Natural killer cell treated with Interleukin-12 subunit alpha and Interleukin-12 subunit beta and Interleukin-15 and Interleukin-18, amount 100 ng/mL, for 72 hours (primary cell): ENCODE measurements at places on chromosomes 5 and 9. TPM values are rescaled to one million over a fixed set of nuclear protein-coding genes. Genes with fewer than 3 reads are reported as not detected.

Gene HARS2
- total RNA-seq: 33.9 TPM

Gene CD72
- total RNA-seq: 8.8 TPM

Gene NCBP1
- 29.4 TPM for total RNA-seq

Gene SELENOP
- total RNA-seq: 0.38 TPM

- H3K27ac ChIP-seq: no peak overlapping the region
- no peaks in the 10 kb centered on the region for H3K27me3 ChIP-seq
- H3K4me3 ChIP-seq: no peak overlapping the region
Observed at GRCh38 chr9:92506184-92506857, 24.0 kb upstream of the ASPN start.

DNA sequence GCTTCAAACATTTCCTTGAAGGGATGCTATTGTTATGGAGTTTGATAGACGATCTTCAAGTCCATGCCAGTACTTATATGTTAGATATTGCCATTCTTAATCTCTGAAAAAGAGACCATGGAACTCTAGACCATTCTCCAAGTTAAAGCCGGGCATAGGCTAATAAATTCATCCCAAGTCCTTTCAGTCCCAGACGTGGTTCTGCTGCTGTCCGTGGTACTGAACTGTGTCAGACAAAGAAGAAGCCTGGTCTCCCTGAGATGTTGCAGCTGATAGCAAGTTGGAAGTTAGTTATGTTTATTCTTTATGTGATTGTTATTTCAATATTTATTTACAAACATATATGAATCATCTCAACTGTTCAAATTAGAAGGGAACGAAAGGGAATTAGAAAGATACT is 158.7 kb downstream of the NMUR2 start:
- H3K36me3 ChIP-seq: no peaks in the 10 kb centered on the region
- H3K4me3 ChIP-seq: no peak overlapping the region
- H3K27ac ChIP-seq: no peak overlapping the region
- H3K27me3 ChIP-seq: no peaks in the 10 kb centered on the region
- no peak for DNase-seq

Gene PFN3
- not detected for total RNA-seq

- no peak for DNase-seq
- H3K27ac ChIP-seq: no peak overlapping the region
- no peaks in the 10 kb centered on the region for H3K36me3 ChIP-seq
- no peaks in the 10 kb centered on the region for H3K4me1 ChIP-seq
- H3K4me3 ChIP-seq: no peak overlapping the region
- no peaks in the 10 kb centered on the region for H3K27me3 ChIP-seq
Observed at GRCh38 chr5:112310746-112311145, 108.3 kb downstream of the EPB41L4A start.

DNA sequence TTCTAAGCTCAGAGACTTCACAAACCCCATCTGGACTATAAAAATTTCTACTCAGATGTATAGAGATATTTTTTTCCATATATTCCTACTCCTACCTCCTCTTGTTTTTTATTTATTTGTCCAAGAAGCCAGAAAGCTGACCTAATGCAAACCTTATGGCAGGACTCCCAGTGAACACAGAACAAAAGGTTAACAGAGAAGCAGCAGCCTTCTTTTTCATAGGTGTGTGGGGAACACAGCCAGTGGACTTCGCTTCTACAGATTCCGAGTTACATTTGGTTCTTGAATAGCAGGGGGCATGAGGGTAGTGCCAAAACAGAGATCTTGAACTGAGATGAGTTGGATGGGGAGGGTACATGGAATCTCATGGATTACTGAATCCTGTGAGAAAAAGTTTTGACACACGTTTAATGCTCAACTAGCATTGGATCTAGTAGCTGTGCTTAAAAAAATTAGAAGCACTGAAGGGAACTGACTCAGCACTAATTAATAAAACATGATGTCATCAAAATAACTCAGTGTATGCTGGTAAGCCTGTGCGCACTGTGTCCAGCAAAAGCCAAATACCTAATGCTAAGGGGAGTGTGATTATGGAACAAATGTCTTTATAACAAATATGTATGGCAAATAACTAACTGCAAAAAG is 240.1 kb downstream of the GABRB2 start:
- no peaks in the 10 kb centered on the region for H3K36me3 ChIP-seq
- H3K4me3 ChIP-seq: no peak overlapping the region
- no peak for DNase-seq
- no peak overlapping the region for H3K27ac ChIP-seq
- no peaks in the 10 kb centered on the region for H3K4me1 ChIP-seq

- no peak overlapping the region for H3K4me3 ChIP-seq
- H3K27me3 ChIP-seq: no peaks in the 10 kb centered on the region
- H3K4me1 ChIP-seq: peaks cover 7% of the 10 kb centered on the region
- H3K36me3 ChIP-seq: no peaks in the 10 kb centered on the region
- no peak for DNase-seq
- no peak overlapping the region for H3K27ac ChIP-seq
Observed at GRCh38 chr5:137734962-137735554, 831 bp downstream of the KLHL3 start.

GRCh38 chr5:1783216-1783554 is 16.5 kb downstream of the MRPL36 start:
- DNase-seq: no peak
- H3K4me1 ChIP-seq: peaks cover 6% of the 10 kb centered on the region
- no peaks in the 10 kb centered on the region for H3K36me3 ChIP-seq
- peaks cover 7% of the 10 kb centered on the region for H3K27me3 ChIP-seq
- H3K4me3 ChIP-seq: no peak overlapping the region

- H3K4me3 ChIP-seq: no peak overlapping the region
- H3K27me3 ChIP-seq: no peaks in the 10 kb centered on the region
- no peaks in the 10 kb centered on the region for H3K4me1 ChIP-seq
- H3K36me3 ChIP-seq: peaks cover 6% of the 10 kb centered on the region
Observed at GRCh38 chr9:7871977-7872730, 72.6 kb upstream of the DMAC1 start.

DNA sequence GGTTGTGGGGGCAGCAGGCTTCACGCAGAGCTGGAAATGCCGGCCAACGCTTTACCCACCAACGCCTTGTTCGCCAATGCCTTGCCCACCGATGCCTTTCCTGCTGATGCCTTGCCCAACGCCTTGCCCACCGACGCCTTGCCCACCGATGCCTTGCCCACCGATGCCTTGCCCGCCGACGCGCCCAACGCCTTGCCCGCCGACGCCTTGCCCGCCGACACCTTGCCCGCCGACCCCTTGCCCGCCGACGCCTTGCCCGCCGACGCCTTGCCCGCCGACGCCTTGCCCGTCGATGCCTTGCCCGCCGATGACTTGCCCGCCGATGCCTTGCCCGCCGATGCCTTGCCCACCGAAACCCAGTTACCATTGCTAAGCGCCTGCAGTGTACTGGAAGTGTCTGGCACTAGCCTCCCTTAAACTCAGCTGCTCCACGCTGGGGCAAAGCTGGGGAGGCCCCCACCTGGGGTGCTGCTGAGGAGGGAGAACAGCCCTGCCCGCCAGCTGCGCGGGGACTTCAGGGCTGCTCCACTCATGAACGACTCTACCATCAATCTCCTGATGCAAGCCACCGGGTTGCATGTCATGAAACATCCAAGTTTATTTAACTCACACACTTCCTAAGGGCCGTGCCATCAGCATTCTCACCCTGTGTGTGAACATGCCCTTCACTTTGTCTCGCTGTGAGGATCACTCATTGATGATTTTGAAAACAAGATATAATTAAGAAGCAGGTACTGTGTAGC is 1.8 kb downstream of the SLC6A18 start:
- H3K27me3 ChIP-seq: peaks cover 25% of the 10 kb centered on the region
- no peak overlapping the region for H3K4me3 ChIP-seq
- no peaks in the 10 kb centered on the region for H3K36me3 ChIP-seq
- H3K27ac ChIP-seq: no peak overlapping the region
- no peak for DNase-seq

- no peaks in the 10 kb centered on the region for H3K27me3 ChIP-seq
- no peak overlapping the region for H3K4me3 ChIP-seq
- H3K36me3 ChIP-seq: no peaks in the 10 kb centered on the region
Observed at GRCh38 chr9:113963696-113964494, 87.8 kb downstream of the ZNF618 start.

GRCh38 chr9:117733465-117733864 is 29.3 kb downstream of the TLR4 start:
- H3K27me3 ChIP-seq: peaks cover 5% of the 10 kb centered on the region
- H3K4me3 ChIP-seq: no peak overlapping the region
- H3K27ac ChIP-seq: no peak overlapping the region
- no peaks in the 10 kb centered on the region for H3K4me1 ChIP-seq
- DNase-seq: no peak

Gene GRXCR2
- total RNA-seq: not detected

- no peaks in the 10 kb centered on the region for H3K4me1 ChIP-seq
- H3K4me3 ChIP-seq: no peak overlapping the region
- H3K27me3 ChIP-seq: peaks cover 23% of the 10 kb centered on the region
- no peaks in the 10 kb centered on the region for H3K36me3 ChIP-seq
- no peak overlapping the region for H3K27ac ChIP-seq
Observed at GRCh38 chr5:111676466-111676865, 80.5 kb downstream of the NREP start.

DNA sequence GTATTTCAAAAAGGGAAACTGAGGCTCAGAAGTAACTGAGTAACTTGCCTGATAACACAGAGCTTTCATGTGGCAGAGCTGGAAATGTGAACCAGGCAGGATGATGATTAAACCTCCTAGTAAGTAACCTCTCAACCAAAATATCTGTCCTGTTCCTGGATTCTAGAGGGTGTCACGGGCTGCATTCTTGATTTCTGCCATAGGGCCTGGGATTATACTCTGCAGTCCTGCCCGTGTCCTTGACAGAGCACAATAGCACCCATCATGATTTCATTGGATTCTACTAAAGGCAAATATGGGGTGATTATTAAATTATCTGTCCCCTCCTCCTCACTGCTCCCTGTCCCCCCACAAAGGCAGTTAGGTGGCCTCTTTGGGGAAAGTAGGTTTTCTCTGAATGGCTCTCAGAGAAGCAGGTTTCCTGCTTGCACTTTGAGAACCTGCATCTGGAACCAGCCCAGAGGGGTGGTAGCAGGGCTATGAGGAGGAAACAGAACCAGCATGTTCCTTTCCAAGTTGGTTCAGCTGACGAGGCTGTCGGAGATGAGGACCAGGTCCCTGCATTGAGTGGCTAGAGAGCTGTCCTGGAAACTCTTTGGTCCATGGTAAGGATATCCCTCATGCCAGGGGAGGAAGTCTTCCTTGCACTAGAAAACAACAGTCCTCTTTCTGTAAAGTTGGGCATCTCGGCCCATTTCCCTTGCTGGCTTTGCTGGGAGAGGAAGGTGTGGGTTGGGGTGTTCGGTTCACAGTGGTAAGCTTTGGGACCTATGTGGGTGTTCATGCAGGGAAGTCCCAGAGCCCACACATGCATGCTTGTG is 36.6 kb downstream of the PPARGC1B start:
- no peak for DNase-seq
- H3K27ac ChIP-seq: no peak overlapping the region
- no peak overlapping the region for H3K4me3 ChIP-seq
- no peaks in the 10 kb centered on the region for H3K27me3 ChIP-seq
- no peaks in the 10 kb centered on the region for H3K36me3 ChIP-seq

DNA sequence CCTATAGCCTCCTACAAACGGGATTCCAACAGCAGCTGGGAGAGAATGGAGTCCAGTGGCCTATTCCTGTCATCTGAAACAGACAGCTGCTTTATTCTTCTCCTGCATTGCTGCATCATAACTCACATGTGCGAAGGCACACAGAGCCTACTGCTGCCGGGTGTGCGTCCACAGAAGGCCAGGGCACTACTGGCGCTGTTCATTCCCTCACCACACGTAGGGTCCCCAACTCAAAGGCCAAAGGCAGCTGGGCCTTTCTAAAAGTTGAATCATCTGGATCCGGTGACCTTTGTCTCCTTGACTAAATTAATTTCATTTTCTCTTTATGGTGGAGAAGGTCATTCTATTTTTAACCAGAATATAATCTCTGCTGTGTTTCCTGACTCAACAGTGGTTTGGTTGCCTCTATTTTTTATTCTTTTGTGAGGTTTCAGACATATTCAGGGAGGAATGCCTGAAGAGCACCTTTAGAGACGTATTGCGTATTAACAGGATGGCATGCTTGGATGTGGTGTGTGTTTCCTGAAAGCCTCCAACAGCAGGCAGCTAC is 10.8 kb upstream of the SPATA24 start:
- no peaks in the 10 kb centered on the region for H3K27me3 ChIP-seq
- no peaks in the 10 kb centered on the region for H3K36me3 ChIP-seq
- H3K27ac ChIP-seq: peak overlapping the region; percentile 78

DNA sequence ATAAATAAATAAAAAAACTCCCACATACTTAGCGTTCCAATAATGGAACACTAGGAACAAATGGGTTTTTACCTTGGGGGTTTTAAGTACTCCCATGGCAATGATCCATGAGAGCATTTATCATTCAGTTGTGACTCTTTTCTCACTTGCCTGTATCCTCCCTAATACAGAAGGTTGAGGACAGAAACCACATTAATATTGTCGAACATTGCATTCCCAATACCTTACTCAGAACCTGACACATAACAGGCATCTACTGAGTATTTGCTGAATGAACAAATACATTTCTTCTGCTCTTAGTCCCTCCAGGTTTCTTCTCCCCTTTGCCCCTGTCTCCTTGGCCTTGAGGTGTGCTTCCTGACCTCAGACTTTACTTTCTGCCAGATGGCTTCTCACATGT is 175.9 kb downstream of the CEMIP2 start:
- no peak overlapping the region for H3K4me3 ChIP-seq
- no peaks in the 10 kb centered on the region for H3K4me1 ChIP-seq
- H3K36me3 ChIP-seq: no peaks in the 10 kb centered on the region
- H3K27ac ChIP-seq: no peak overlapping the region
- H3K27me3 ChIP-seq: peaks cover 17% of the 10 kb centered on the region

DNA sequence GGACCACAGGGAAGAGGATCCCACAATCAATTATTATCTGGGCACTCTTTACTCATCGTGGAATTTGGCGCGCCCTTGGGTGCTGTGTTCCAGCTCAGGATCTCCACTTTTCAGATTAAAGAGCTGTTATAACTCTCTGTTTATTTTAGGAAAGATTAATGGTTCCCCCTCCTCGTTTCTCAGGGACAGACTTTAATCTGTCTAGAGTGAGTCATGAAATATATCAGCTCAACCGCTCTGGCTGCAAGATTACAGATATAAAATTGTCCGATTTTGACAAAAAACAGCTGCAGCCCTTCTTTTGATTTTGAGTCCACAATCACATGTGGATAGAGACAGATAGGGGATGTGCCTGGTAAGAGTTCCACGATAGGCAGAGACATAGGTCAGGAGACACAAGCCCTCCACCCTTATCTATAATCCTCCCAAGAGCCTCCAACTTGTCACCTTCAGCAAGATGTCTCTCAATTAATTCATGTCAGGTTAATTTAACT is 77.6 kb upstream of the ANKRD55 start:
- no peak overlapping the region for H3K27ac ChIP-seq
- no peak for DNase-seq
- H3K36me3 ChIP-seq: no peaks in the 10 kb centered on the region
- H3K4me3 ChIP-seq: no peak overlapping the region

Gene SPATA31D4
- total RNA-seq: not detected

GRCh38 chr5:37776826-37777225 is 63.0 kb downstream of the GDNF start:
- no peak overlapping the region for H3K27ac ChIP-seq
- H3K27me3 ChIP-seq: peaks cover 2% of the 10 kb centered on the region
- no peak overlapping the region for H3K4me3 ChIP-seq
- H3K4me1 ChIP-seq: no peaks in the 10 kb centered on the region

Gene ARHGEF37
- total RNA-seq: not detected
